ENCODE measurements at places on chromosomes 3 and 15. TPM values are rescaled to one million over a fixed set of nuclear protein-coding genes. Genes with fewer than 3 reads are reported as not detected.

The ARNT2 gene
- 7.4 TPM for total RNA-seq

The DAG1 gene
- 65.0 TPM for total RNA-seq

The KNG1 gene
- total RNA-seq, result 0.09 TPM

The FBXL22 gene
- not detected for total RNA-seq

The NR2E3 gene
- 0.56 TPM for total RNA-seq

DNA sequence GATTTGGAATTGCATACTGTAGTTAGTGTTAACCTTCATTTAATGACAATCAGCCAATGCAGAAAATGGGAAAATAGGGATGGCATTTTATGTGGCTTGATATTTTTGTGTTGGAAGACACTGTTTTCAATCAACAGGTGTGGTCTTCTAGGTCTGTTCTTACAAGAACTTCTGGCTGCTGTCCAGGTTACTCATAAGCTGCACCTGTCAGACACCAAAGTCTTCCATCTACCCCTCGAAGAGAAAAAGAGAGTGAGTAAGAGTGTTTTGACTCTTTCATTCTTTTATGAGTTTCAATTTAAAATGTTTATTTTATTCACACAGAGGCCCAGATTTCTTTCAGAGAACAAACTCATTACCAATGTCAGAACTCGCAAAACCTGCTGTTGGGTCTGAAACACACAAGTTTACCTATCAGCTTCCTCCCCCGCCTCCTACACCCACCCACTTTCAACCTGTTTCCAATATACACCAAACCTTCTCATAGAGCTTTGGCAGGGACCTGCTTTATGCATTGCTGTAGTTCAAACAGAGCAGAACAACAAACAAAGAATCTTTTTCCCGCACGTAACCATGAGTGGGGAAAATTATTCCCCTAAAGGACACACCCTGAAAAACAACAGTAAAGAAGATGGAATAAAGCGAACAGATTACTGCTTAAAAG, 767.7 kb upstream of the ALCAM start:
- DNase-seq, result no peak

- DNase-seq, result no peak
Observed at GRCh38 chr3:11570789-11571495, 72.8 kb downstream of the VGLL4 start.

GRCh38 chr3:187830181-187830580, 84.9 kb upstream of the BCL6 start:
- no peak for DNase-seq

DNA sequence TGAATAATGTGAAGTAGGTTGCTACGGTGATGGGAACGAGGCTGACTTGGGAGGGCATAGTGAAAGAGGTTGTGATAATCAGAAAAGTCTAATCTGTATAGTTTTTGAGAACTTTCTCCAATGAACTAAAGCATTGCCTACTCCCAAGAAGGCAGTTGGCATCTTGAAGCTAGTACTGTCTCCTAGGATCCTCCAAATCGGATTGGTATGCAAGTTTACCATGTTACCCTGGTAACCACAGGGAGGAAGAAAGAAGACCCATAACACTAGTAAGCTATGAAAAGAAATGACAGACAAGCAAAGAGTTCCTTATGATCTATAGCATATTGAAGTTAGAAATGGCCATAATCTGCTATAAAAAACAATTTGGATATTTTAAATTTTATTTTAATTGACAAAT, 127.2 kb upstream of the SYNPR start:
- no peak for DNase-seq

GRCh38 chr3:20240154-20240883, 54.3 kb upstream of the SGO1 start:
- no peak for DNase-seq

DNA sequence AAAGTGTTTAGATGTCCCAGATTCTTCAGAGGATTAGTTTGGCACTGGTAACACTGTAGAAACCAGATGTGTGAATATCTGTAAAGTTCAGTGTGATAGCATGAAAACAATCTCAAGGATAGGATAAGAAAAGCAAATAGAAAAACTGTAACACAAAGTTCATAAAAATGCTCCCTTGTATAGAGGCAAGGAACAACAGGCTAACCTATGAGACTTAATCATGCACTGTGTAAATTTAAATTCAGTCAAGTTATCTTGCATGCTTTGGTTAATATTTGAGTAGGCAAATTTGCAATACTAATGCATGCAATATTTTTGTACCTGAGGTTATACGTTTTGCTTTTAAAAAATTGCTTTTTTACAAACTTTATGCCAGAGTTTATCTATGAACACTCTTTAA, 144.4 kb downstream of the USP13 start:
- no peak for DNase-seq

GRCh38 chr3:184563561-184563925, 2.0 kb downstream of the EPHB3 start:
- no peak for DNase-seq

DNA sequence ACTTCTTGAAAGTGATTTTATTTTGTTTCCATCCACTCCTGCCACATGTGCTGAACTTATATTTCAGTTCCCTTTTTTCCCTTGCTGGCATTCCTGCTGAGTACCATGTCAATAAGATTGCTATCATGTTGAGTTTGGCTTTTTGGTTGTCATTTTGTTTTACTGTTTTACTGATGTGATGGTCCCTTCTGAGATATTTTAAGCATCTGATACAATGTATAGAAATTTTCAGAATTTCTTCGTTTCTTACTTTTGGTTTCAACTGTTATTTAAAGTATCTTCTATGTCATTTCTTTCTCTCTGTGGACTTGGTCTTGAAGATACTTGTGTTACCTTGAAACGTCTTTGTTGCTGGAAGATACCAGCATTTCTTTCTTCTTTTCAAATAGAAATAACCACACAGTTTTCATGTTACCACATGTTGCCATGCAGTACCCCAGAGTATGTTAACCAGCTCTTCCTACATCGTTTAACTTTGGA, 14.1 kb downstream of the SIDT1 start:
- no peak for DNase-seq

DNA sequence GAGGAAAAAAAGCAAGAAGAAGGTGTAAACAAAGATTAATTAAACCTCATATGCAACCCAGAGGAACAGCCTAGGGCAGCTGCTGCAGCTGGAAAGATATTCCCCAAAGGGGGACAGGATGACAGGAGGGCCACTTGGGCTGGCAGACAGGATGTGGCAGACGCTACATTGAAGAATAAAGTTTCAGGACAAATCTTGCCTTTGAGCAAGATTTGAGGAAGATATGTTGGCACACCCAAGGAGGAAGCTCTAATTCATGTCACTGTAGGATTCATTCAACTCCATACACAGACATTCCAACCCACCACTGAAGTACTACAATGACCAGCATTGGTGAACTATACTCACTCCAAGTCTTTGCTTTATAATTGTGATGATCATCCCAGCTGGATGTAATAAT, 504.0 kb downstream of the SHQ1 start:
- DNase-seq, result no peak

GRCh38 chr3:179493260-179493659, 42.0 kb upstream of the GNB4 start:
- no peak for DNase-seq

DNA sequence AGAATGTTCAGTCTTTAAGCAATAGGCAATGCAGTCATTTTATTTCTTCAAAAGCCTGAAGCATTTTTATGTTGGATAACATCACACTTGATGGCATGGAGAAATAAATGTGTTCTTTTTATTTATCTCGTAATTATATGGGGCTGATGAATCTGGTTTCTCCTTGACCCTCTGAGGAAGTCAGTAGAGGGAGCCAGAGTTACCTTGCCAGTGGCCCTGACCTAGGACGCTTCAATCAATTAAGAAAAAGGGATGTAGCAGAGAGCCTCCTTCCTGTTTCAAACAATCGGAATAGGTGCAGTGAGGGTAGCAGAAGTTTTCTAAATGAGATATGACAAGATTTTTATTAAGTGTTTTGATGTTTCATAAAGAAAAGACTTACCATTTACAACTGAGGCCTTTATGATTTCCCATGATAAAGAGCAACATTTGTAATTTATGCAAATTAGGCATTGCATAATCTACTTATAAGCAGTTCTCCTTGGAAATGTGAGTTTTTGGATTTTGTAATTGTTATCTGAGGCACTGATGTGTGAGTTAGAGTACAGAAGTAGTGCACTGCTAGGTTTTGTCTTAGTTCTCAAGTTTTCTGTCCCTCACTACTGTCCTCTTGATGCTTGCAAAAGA, 129.1 kb downstream of the RAP2B start:
- no peak for DNase-seq

GRCh38 chr3:16668776-16669545, 63.7 kb upstream of the DAZL start:
- no peak for DNase-seq

Data from omental fat pad (tissue), 4 donors.